OCI-LY7 (cell line): ENCODE measurements at places on chromosomes 4 and X.

DNA sequence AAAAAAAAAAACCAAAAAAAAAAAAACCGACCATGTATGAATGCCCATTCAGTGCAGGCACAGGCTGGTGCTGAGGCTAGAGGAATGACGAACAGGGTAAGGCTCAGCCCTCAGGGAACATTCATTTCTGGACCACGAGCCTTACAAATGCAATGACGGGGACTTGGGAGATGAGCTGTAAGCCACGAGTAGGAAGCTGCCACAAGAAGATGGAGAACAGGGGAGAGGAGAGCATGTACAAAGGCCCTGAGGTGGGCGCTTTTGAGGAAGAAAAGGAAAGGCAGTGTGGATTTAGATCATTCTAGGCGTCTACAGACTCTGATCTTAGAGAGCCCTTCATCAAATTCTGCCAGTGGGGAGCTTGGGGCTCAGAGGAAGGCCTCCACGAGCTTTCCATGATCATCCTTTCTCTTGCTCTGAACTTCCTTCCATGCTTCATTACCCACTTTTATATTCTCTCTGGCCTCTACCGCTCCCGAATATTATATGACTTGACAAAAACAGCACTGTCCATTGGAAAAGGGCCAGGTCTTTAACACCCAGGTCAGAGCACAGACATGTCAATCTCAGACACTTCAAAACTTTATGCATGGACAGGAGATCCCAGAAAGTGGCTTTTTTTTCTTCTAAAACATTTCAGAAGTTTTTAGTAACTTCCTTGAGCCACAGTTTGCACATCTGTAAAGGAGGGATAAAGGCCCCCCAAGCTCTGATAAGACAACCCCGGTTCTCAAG, 3.3 kb upstream of the ZNF518B start:
- DNase-seq, result no peak

- DNase-seq, result no peak
These were observed 73.2 kb downstream of the ENOX2 start for GRCh38 chrX:130829526-130830515.

DNA sequence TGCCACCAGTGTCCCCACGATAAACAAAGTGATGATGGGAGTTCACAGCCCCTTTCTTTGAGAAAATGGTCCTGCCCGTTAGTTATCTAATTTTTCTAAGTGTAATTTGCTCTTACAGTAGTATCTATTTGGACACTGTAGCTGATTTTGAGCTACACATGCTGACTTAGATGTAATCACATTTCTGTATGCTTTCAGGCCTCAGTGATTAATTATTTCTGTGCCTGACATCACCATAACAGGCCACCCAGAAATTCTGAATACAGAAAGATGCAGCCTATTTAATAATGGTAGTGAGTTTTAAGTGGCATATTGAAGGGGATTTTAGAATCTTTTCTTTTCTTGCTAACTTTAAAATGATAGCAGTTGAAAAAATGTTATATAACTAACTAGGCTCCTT, 147.6 kb upstream of the ANXA10 start:
- DNase-seq, result no peak

DNA sequence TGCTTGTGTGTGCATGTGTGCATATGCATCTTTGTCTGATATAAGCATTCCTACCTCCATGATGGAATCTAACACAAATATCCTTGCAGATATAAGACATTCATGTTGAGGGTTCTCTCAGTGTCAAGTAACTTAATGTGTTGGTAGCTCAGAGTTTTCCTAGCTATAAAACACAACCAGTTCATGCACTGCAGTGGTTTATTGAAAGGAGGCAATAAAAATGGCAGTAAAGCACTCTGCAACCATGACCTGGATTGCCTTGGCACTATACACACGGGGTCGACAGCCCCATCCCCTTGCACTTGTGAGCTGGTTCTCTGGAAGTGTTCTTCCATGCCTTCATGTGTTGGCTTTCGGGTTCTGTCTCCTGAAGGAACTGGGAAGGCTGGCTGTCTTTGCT, 38.9 kb downstream of the GPC4 start:
- DNase-seq, result no peak

DNA sequence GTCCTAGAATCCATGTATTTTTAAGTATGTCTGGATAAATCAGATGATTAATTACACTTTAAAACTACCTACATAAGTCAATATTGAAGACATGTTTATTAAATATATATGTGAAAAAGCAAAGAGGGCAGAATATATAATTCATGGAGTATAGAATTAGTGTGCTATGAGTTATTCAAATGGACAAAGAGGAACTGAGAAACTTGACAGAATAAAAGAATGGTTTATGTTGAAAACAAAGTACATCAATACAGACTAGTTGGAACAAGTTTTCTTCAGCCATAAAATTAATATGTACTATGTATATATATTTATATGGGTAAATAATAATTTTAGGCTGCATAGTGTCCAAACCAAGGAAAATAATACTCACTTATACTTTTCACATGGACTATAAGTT, 173.5 kb downstream of the NPFFR2 start:
- DNase-seq, result no peak

DNA sequence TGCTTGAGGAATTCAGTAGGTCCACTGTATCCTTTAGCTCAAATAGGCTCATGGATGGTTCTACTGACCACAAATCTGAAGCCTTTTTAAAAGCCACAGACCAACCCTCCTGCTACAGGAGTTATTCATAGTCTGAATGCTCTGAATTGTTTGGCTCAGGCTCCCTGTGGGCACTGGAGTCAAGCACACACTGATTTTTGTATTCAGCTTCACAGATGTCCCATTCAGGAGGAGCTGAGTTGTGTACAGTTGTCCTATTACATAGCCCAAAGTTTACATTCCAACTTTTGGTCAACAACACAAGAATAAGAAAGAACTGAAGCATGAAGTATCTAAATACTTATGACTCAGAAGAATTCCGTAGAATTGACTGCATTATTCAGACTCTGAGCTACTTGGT, 243.9 kb downstream of the UNC5C start:
- no peak for DNase-seq

DNA sequence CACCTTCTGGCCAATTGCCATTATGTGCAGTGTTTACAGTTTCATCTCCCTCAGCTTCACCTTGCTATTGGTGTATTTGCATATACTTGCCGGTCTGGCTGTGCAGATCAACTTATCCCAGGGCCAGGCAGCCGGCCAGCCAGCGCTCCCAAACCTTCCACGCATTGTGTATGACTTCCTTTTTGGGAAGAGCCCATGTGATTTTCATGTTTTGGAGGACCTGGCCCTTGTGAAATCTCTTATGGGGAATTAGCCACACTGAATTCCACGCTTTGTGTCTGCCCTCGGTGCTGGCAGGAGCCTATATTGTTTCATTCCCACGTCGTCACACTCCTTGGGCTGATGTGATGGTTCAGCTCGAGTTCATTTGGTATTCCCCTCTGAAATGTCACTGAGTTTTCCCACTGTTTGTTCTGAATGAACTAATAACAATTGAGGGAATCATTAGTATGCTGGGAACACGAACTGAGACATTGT, 6.0 kb upstream of the PDLIM3 start:
- DNase-seq, result no peak

DNA sequence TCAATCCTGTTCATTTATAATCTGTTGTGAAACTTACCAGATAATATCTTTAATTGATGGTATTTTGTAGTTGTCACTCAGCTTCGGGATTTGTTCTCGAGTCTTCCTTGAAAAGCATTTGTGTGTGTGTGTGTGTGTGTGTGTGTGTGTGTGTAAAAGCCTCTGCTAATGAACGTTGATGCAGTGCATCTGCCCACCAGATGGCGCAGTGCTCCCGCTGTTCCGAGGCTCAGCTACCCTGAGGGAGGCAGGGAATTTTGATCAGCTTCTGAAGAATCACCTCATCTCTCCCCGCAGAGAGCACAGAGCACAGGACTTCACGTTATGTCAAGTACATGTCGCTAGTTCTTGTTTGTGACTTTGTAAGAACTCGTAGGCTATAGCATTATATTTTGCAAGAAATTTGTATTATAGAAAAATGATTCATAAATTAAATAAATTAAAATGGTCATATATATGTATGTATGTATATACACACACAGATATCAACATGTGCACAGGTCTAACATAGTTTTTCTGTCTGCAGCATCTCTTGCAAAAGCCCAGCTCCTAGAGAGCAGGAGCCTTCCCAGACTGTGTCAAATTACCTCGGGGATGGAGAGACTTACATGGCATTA, 316.7 kb upstream of the IGFBP7 start:
- peak; percentile 67 for DNase-seq

DNA sequence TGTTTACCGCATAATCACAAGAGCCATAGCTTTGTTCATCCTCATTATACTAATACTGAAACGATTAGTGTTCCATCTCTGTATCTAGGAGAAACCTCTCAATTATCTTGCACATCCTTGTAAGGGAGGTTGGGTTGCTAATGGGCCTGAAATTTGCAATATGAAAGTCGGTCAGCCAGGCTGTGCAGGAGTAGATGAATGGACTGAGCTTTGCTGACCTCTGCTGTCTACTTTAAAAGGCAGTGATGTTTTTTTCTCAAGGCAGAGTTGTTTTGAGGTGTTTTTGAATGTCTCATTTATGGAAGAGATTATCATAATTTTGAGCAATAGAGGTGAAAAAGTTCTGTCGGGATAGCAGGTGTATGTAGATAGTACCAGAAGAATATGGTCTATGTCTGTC, 47.9 kb upstream of the LINC00632 start:
- DNase-seq, result no peak

DNA sequence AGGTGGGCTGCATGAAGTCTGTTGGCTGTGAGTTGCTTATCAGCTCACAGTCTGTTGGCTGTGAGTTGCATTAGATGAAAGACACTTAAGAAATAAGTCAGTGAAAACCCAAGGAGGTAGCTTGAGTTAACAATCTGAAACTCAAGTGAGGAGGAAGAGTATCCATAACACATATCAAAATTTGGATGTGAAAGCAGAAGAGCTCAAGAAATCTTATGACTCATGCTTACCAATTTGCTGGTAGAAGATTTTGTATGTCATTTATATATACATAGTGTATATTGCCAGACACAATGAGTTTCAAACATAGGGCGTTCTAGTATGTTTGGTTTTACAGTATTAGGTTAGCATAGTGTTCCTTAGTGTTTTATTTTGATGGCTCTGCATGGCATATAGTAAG, 107.4 kb downstream of the DDIT4L start:
- DNase-seq, result no peak

GRCh38 chr4:87075876-87076275, 141.1 kb downstream of the AFF1 start:
- no peak for DNase-seq
